ENCODE measurements at places on chromosomes 2 and 18.
A peak's percentile ranks its signal among the peaks of the same experiment; 100 is the strongest.

DNA sequence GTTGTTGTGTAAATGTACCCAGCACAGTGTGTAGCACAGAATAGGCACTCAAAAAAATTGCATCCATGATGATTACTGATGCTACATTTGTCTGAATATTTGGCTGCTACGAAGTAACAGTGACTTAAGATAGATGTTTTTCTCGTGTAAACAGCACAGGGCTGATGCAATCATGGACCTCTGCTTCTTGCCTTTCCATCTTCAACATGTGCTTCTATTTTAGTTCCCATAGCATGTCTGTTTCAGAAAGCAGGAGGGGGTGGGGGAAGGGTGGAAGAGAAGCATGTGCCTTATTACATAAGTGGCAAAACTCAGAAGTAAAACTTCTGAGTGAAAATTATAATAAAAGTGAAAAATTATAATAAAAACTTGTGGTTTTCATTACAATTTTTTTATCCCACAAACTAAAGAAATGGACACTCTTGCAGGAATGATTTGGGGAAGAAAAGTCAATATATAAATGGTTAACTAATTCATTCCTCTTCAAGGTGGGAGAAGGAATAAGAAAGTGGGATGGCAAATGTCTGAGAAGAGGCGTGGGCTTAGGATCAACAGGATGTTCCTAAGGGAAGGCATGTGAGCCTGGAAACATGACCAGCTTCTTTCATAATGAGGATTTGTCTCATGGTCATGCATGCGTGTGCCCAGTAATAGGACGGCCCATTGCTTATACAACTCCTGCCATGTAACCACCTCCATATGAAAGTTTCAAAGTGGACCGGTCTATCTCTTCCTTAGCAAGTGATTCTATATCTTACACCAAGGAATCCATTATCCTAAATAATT, 27.2 kb downstream of the CCBE1 start:
- DNase-seq, result peak; percentile 85

DNA sequence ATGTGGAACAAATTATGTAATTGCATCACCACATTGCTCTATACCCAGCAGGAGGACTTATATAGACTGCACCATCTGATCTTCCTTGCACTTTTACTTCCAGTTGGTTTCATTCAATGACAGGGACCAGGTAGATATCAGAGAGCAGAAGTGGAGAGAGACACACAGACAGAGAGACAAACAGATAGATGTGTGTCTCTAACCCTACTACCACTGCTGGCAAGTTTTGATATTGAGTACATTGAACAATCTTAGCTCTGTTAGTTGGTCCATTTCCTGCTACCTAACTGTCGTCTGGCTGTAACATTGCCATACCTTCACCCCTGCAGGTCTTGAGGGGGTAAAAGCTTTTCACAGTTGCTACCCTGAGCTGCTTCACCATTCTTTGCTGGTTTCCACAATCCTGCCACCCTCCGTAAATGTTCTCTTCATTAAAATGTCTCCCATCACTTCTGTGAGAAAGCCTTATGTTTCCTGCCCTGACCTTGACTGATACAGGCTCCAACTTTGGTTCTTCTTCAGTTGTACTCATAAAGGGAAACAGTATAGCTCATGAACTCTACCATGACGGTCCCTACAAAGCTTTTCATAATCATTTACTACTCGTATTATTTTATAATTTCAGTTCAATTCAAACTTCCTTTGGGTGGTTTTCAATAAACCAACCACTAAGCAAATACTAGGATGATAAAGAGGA, 62.3 kb upstream of the ITGA4 start:
- no peak for DNase-seq

GRCh38 chr18:63831080-63831788, 56.0 kb downstream of the SERPINB7 start:
- peak; percentile 75 for DNase-seq

- no peak for DNase-seq
Observed at GRCh38 chr18:46761059-46761769, 4.4 kb upstream of the ST8SIA5 start.

DNA sequence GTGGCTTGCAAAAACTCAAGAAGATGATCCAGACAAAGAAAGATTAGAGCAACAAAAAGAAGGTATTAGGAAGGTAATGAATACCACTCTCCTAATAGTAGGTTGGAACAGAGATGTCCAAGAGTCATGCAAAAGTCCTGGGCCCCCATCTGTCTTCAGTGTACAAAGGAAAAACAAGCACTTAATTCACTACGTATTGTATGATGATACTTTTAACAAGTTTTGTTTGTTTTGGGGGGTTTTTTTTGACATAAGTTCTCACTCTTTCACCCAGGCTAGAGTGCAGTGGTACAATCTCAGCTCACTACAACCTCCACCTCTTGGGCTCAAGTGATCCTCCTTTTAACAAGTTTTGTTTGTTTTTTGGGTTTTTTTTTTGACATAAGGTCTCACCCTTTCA, 80.6 kb upstream of the RTN4 start:
- no peak for DNase-seq

DNA sequence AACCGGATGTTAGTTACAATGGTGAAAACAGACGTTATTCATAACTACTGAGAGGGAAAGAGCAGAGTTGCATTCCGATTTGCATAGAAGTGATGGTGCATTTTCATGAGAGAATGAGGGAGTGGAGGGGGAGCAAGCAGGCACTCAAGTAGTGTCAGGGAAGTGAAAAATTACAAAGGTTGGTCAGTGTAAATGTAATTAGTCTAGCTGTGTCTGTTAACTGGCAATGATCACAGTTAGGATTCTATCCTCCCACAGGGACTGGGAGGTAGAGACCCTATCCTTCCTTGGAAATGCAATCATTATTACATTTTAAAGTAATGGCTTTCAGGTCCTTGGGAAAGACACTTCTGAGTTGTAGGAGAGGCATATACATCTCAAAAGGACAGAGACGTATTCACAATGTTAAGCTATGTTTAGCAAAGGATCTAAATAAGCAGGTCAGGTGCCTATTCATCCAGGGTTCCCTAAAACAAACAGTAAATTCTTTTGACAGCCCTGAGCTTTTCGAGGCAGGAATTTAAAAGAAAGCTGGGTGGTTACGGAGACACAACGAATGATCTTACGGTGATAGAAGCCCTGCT, 1671.8 kb upstream of the DDX18 start:
- DNase-seq, result no peak

DNA sequence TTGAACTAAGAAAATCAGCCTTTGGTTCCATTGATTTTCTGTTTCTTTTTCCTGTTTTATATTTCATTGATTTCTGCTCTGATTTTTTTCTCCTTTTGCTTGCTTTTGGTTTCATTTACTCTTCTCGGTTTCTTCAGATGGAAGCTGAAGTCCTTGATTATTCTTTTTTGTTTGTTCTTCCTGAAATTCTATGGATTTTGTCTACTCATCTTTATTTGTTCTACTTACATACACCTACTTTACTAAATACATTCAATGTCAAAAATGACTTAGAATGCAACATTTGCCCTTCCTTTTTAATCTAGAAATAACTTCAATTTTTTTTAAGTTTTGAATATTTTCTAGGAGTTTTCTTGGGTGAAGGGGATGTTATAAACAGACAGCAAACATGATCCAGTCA, 612.5 kb downstream of the METTL4 start:
- DNase-seq, result no peak

- DNase-seq, result no peak
Observed at GRCh38 chr2:21194147-21194546, 70.4 kb downstream of the TDRD15 start.

DNA sequence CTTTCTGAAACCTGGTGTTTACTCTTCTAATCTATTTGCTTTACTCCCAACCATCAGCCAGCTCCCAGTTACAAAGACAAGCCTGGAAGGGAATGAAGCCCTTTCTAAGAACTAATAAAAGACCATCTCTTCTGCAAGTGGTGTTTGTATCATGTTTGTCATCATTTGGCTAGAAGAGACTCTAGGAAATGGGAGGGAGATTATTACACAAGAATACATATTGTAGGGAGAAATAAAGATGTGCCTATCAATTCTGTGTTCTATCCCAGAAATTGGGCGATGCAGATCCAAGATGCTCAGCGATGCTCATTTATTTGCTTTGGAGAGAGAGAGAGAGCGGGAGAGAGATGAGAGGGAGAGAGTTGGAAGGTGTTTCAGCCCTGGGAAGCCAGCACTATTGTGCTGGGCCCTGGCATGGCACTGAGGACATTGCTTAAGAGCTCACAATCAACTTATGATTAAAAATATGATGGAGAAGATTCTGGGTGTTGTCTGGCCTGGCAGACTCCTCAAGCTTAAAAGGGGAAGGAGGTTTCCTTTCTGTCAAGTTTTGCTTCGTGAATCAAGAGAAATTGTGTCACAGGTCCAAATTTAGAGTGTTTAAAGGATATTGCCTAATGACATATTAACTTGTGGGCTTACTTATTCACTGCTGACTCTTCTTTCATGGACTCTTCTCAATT, 41.8 kb upstream of the AFF3 start:
- no peak for DNase-seq

DNA sequence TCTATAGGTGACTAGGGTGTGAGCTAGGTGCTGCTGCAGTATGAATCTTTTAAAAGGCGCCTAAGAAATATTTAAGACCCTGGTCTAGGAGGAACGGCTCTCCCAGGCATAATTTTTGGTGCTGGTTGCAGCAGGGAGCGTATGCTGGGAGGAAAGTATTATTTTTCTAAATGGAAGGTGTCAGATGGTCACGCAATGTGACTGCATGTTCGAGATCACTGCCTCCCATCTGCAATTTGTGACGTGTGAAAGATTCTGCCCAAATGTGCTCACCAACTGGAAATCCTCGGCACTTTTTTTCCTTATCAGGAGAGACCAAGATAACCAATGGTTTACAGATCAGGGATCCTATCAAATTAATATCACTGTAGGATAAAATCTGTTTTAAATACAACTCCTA, 95.6 kb upstream of the KLHL14 start:
- DNase-seq, result no peak
